Vagina (tissue), 2 donors: ENCODE measurements at places on chromosomes 5 and 9.

- H3K27ac ChIP-seq: no peak overlapping the region
- no peak for DNase-seq
- no peaks in the 10 kb centered on the region for H3K36me3 ChIP-seq
- no peak overlapping the region for H3K4me3 ChIP-seq
These were observed 54.7 kb upstream of the PRLR start for GRCh38 chr5:35285011-35285410.

GRCh38 chr9:38053697-38054461 is 15.1 kb downstream of the SHB start:
- DNase-seq: no peak
- no peak overlapping the region for H3K4me3 ChIP-seq
- H3K4me1 ChIP-seq: peaks cover 18% of the 10 kb centered on the region
- H3K36me3 ChIP-seq: no peaks in the 10 kb centered on the region

DNA sequence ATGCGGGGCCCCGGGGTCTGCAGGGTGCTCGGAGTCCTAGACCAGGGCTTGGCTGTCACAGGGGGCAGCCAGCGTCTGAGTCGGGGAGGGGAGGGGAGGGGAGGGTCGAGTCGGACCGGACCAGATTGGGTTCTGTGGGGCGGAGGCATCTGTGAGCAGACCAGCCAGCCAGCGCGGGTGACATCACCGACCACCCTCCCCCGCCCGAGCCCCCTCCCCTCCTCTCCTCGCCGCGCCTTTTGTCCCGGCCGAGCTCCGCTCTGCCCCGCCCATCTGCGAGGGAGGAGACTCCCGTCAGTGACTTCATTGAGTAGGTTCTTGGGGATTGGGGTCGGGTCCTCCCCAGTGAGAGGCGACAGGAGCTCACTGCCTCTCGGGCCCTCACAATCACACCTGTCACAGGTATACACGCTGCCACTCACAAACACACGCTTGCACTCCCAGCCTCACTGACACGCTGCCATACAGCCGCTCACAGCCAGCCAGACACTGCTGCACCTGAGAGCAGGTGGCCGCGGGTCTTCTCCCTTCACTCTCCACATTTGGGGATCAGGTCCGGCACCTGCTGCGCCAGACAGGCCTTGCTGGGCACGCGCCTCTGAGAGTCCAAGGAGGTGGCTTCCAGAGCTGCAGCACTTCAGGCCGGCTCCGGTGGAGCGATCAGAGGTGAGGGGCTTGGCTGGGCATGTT is 546 bp downstream of the DNAJB5 start:
- H3K36me3 ChIP-seq: no peaks in the 10 kb centered on the region
- peak overlapping the region; percentile 90 for H3K27ac ChIP-seq
- H3K4me1 ChIP-seq: peaks cover 56% of the 10 kb centered on the region
- H3K4me3 ChIP-seq: peak overlapping the region; percentile 79
- H3K27me3 ChIP-seq: no peaks in the 10 kb centered on the region

DNA sequence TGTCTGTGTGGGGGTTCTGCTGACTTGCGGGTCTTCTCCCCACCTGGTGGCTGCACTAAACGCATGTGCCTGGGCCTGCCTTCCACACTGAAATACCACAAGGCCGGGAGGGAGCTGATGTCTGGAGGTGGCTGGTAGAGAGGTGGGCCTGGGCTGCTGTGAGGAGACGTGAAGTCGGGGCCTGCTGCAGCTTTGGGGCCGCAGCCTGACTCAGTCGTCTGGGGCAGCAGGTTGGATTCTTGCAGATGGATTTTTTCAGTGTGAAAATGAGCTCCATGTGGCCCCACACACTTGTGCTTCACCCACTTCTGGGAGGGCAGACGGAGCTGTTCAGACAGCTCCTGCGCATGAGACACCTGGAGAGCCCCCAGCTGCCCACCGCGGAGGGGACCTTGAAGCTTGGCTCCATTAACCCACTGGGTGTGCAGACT is 29.3 kb downstream of the COL5A1 start:
- H3K4me3 ChIP-seq: no peak overlapping the region
- no peaks in the 10 kb centered on the region for H3K27me3 ChIP-seq
- H3K27ac ChIP-seq: peak overlapping the region; percentile 77
- H3K4me1 ChIP-seq: peaks cover 63% of the 10 kb centered on the region
- H3K36me3 ChIP-seq: no peaks in the 10 kb centered on the region
- no peak for DNase-seq

DNA sequence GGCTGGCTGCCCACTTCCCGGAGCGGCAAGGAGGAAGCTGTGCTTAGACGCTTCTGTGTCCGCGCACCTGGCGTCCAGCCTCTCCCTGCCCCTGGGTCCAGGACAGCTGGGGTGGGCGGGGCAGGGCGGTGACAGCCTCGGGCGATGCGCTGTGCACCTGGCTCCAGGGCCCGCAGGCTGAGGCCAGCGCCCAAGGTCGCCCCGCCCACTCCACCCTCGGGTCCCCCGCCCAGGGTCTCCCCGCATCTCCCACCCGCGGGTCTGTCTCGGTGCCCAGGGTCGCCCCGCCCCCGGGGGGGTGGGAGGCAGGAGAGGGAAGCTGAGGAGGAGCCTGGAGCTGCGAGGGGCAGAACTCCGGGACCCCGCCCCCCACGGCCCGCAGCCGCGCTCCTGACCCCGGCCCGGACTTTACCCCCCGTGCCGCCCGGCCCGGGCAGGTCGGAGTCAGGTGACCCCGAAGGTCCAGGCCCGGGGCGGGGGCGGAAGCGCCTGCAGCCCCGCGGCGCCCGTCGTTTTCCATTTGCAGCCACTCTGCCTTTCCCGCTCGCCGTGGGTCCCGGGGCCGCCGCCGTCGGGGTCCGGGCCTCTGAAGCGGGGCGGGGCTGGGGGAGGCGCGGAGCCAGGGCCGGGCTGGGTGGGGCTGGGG is at the start of gene ENTPD8:
Gene ENTPD8, minus strand, starts transcription at position 69 of the 646 bp plus-strand sequence. CDS start 3,072 bp downstream, outside the sequence.
- H3K27ac ChIP-seq: no peak within 1 kb of the TSS
- H3K4me1 ChIP-seq: peaks cover 25% of the 10 kb centered on the region
- H3K36me3 ChIP-seq: no peaks in the 10 kb centered on the region
- H3K27me3 ChIP-seq: no peaks in the 10 kb centered on the region
- peak within 1 kb of the TSS; percentile 29 for H3K4me3 ChIP-seq

GRCh38 chr9:112446080-112446479 is 40.5 kb upstream of the KIAA1958 start:
- H3K4me1 ChIP-seq: peaks cover 17% of the 10 kb centered on the region
- H3K27me3 ChIP-seq: no peaks in the 10 kb centered on the region
- no peaks in the 10 kb centered on the region for H3K36me3 ChIP-seq
- DNase-seq: no peak

GRCh38 chr9:79004032-79004431 is 567.7 kb upstream of the TLE4 start:
- no peak overlapping the region for H3K27ac ChIP-seq
- no peak for DNase-seq
- no peaks in the 10 kb centered on the region for H3K36me3 ChIP-seq
- no peak overlapping the region for H3K4me3 ChIP-seq

DNA sequence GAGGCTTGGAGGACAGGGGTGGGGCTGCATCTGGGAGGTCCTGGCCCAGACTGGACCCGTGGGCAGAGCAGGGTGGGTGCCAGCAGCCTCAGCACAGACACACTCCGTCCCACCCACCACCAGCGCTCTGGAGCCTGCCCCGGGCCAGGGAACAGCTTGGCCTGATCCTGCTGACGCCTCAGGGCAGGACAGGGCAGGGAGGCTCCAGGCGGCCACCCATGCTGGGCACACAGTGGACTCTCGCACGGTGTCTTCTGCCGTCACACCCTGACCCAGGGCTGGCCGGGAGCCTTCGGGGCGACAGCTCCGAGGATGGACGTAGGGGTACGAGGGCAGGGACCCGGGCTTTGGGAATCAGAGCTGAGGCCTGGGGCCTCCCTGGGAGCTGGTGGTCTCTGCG is 8.2 kb upstream of the PTGDS start:
- DNase-seq: no peak
- no peak overlapping the region for H3K4me3 ChIP-seq
- peaks cover 18% of the 10 kb centered on the region for H3K4me1 ChIP-seq
- no peaks in the 10 kb centered on the region for H3K27me3 ChIP-seq

GRCh38 chr5:115857626-115858349 is 16.1 kb downstream of the AP3S1 start:
- no peaks in the 10 kb centered on the region for H3K27me3 ChIP-seq
- H3K4me3 ChIP-seq: no peak overlapping the region
- peaks cover 50% of the 10 kb centered on the region for H3K4me1 ChIP-seq
- no peaks in the 10 kb centered on the region for H3K36me3 ChIP-seq
- DNase-seq: no peak

DNA sequence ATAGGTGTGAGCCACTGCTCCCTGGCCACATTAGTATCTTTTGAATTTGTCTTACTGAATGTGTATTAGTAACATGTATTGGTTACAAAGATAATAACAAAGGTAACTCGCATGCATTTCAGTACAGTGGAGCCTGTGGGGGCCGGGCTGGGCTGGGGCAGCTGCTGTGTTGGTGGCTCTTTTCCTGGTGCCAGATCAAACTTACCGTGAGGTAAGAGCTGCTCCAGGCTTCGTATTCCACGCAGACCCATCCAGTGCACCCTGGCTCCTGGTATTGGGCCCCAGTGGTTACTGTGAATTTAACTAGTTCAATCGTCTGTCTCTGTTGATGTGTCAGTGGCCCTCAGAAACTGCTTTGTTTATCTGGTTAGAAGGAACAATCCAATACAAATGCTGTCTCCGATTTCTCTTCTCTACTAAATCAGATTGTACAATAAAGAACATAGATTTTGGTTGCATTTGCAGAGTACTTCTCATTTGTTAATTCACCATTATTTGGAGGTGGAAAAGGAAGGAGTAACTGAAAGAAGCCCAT is 15.6 kb downstream of the PRRC2B start:
- no peaks in the 10 kb centered on the region for H3K36me3 ChIP-seq
- DNase-seq: no peak
- no peak overlapping the region for H3K27ac ChIP-seq
- no peak overlapping the region for H3K4me3 ChIP-seq
- no peaks in the 10 kb centered on the region for H3K27me3 ChIP-seq

GRCh38 chr5:103867857-103868598 is 305.4 kb upstream of the NUDT12 start:
- no peak for DNase-seq
- no peaks in the 10 kb centered on the region for H3K4me1 ChIP-seq
- H3K36me3 ChIP-seq: no peaks in the 10 kb centered on the region
- H3K4me3 ChIP-seq: no peak overlapping the region
- H3K27ac ChIP-seq: no peak overlapping the region
- H3K27me3 ChIP-seq: no peaks in the 10 kb centered on the region

GRCh38 chr9:133099726-133100505 is 21.1 kb downstream of the RALGDS start:
- H3K36me3 ChIP-seq: peaks cover 84% of the 10 kb centered on the region
- no peak overlapping the region for H3K4me3 ChIP-seq
- no peaks in the 10 kb centered on the region for H3K27me3 ChIP-seq
- DNase-seq: no peak

DNA sequence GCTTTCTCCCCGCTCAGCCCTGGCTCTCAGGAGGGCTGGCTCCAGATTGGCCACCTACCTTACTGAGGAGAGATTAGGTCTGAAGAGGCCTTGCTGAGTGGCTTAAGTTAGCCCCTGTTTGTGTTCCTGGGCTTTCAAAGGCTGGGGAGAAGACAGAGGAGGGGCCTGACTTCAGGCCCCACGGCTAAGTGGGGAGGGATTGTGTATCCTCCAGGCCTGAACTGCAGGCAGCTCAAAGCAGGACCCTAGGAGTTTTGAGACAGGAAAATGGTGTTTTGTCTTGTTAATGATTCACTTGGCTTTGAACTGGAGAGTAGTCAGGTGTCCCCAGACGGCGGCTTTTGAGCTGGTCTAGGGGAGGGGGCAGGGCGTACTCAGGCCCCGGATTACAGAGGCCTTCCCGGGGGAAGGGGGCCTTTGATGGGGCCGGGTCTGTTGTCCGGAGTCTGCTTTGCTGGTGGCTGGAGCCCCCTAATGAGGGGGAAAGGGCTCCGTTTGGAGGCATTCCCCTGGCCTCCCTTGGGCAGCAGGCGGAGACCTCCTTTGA is 162.0 kb upstream of the SMIM23 start:
- no peaks in the 10 kb centered on the region for H3K4me1 ChIP-seq
- H3K27me3 ChIP-seq: no peaks in the 10 kb centered on the region
- no peak overlapping the region for H3K4me3 ChIP-seq
- no peaks in the 10 kb centered on the region for H3K36me3 ChIP-seq

- no peak for DNase-seq
- H3K27me3 ChIP-seq: no peaks in the 10 kb centered on the region
- H3K4me3 ChIP-seq: no peak overlapping the region
- H3K27ac ChIP-seq: no peak overlapping the region
- no peaks in the 10 kb centered on the region for H3K36me3 ChIP-seq
- no peaks in the 10 kb centered on the region for H3K4me1 ChIP-seq
These were observed 429.5 kb downstream of the EBF1 start for GRCh38 chr5:158670201-158670600.

GRCh38 chr5:140399979-140400729 is 1.5 kb upstream of the ANKHD1 start:
- DNase-seq: no peak
- peak overlapping the region; percentile 98 for H3K27ac ChIP-seq

- DNase-seq: no peak
- H3K27me3 ChIP-seq: no peaks in the 10 kb centered on the region
- no peaks in the 10 kb centered on the region for H3K36me3 ChIP-seq
- H3K4me3 ChIP-seq: no peak overlapping the region
- no peak overlapping the region for H3K27ac ChIP-seq
These were observed 473.4 kb upstream of the PAPPA start for GRCh38 chr9:115680231-115680630.

GRCh38 chr5:123147128-123147715 is 58.2 kb downstream of the PRDM6 start:
- no peak overlapping the region for H3K4me3 ChIP-seq
- no peak for DNase-seq
- no peaks in the 10 kb centered on the region for H3K4me1 ChIP-seq
- H3K27me3 ChIP-seq: no peaks in the 10 kb centered on the region

- peak overlapping the region; percentile 92 for H3K27ac ChIP-seq
- H3K36me3 ChIP-seq: no peaks in the 10 kb centered on the region
- H3K4me1 ChIP-seq: peaks cover 13% of the 10 kb centered on the region
- DNase-seq: no peak
- peak overlapping the region; percentile 81 for H3K4me3 ChIP-seq
These were observed 859 bp downstream of the CSNK1G3 start for GRCh38 chr5:123512611-123513461.

GRCh38 chr9:137602661-137603060 is 2.8 kb upstream of the ARRDC1 start:
- no peaks in the 10 kb centered on the region for H3K36me3 ChIP-seq
- no peak overlapping the region for H3K27ac ChIP-seq
- no peak for DNase-seq
- peaks cover 23% of the 10 kb centered on the region for H3K4me1 ChIP-seq
- H3K4me3 ChIP-seq: no peak overlapping the region

GRCh38 chr5:53487436-53487835 is 7.0 kb downstream of the FST start:
- H3K4me3 ChIP-seq: no peak overlapping the region
- no peak for DNase-seq
- H3K27ac ChIP-seq: no peak overlapping the region
- peaks cover 13% of the 10 kb centered on the region for H3K4me1 ChIP-seq
- H3K27me3 ChIP-seq: no peaks in the 10 kb centered on the region
- H3K36me3 ChIP-seq: no peaks in the 10 kb centered on the region

- H3K27ac ChIP-seq: no peak overlapping the region
- H3K27me3 ChIP-seq: no peaks in the 10 kb centered on the region
- H3K4me1 ChIP-seq: no peaks in the 10 kb centered on the region
- H3K4me3 ChIP-seq: no peak overlapping the region
- no peaks in the 10 kb centered on the region for H3K36me3 ChIP-seq
- DNase-seq: no peak
These were observed 144.9 kb downstream of the FAM114A2 start for GRCh38 chr5:153893817-153894216.

- DNase-seq: no peak
- H3K27me3 ChIP-seq: no peaks in the 10 kb centered on the region
- H3K27ac ChIP-seq: peak overlapping the region; percentile 17
These were observed 245.4 kb downstream of the MPDZ start for GRCh38 chr9:13033959-13034693.
